ENCODE measurements at places on chromosomes 4 and X. TPM values are rescaled to one million over a fixed set of nuclear protein-coding genes. Genes with fewer than 3 reads are reported as not detected.

Gene SLITRK4
- 0.42 TPM for total RNA-seq

- no peaks in the 10 kb centered on the region for H3K27me3 ChIP-seq
- H3K27ac ChIP-seq = peak overlapping the region; percentile 57
- H3K4me1 ChIP-seq = no peaks in the 10 kb centered on the region
- DNase-seq = no peak
Measured at GRCh38 chr4:173436771-173437265, 37.9 kb upstream of the SCRG1 start.

DNA sequence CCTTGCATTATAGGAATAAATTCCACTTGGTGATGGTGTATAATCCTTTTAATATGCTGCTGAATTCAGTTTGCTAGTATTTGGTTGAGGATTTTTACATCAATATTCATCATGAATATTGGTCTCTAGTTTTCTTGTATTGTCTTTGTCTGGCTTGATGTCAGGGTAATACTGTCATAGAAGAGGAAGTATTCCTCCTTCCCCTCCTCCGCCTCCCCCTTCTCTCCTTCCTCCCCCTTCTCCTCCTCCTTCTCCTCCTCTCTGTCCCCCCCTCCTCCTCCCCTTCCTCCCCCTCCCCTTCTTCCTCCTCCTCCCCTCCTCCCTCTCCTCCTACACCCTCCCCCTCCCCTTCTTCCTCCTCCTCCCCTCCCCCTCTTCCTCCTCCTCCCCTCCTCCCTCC is 65.8 kb downstream of the RGS12 start:
- DNase-seq = no peak
- H3K36me3 ChIP-seq = no peaks in the 10 kb centered on the region
- H3K27me3 ChIP-seq = no peaks in the 10 kb centered on the region

GRCh38 chrX:17700976-17701375 is 36.3 kb upstream of the SCML1 start:
- no peak overlapping the region for H3K4me3 ChIP-seq
- no peaks in the 10 kb centered on the region for H3K27me3 ChIP-seq
- no peaks in the 10 kb centered on the region for H3K36me3 ChIP-seq

- no peak overlapping the region for H3K4me3 ChIP-seq
- no peak for DNase-seq
- H3K27me3 ChIP-seq = no peaks in the 10 kb centered on the region
- no peak overlapping the region for H3K27ac ChIP-seq
- no peaks in the 10 kb centered on the region for H3K36me3 ChIP-seq
Measured at GRCh38 chr4:154959756-154960155, 178.7 kb downstream of the RBM46 start.

Gene HEPH
- 84.9 TPM for total RNA-seq

- H3K4me3 ChIP-seq = peak overlapping the region; percentile 74
- peak overlapping the region; percentile 95 for H3K27ac ChIP-seq
- H3K4me1 ChIP-seq = peaks cover 52% of the 10 kb centered on the region
- no peaks in the 10 kb centered on the region for H3K36me3 ChIP-seq
Measured at GRCh38 chr4:6910340-6910959, 824 bp downstream of the TBC1D14 start.

- no peaks in the 10 kb centered on the region for H3K27me3 ChIP-seq
- no peak overlapping the region for H3K27ac ChIP-seq
- H3K4me1 ChIP-seq = no peaks in the 10 kb centered on the region
- DNase-seq = no peak
- H3K4me3 ChIP-seq = no peak overlapping the region
Measured at GRCh38 chr4:64479338-64479737, 70.1 kb upstream of the TECRL start.

DNA sequence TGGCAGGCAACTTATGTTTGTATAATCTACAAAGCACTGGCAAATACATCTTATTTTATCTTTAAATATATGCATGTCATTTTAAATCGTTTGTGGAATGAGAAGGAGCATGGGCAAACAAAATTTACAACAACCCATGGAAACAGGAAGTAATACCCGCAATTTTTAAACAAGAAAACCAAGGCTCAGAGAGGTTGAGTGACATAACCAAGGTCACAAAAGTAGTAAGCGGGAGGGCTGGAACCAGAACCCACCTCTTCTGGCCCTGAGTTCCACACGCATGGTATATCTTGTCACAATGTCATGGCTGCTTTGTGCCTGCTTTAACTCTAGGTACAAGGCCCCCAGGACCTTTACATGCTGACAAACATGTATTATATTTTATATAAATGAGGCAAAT is 52.9 kb downstream of the SLC7A11 start:
- no peak overlapping the region for H3K27ac ChIP-seq
- no peaks in the 10 kb centered on the region for H3K27me3 ChIP-seq
- no peak for DNase-seq
- no peaks in the 10 kb centered on the region for H3K36me3 ChIP-seq

Measured in esophagus muscularis mucosa (tissue), 4 donors.